Stimulated activated naive B cell treated with anti-CD40 and anti-IgM and Interleukin-4, amounts not matched to agents 10 μg/mL and 1 μg/mL and 100 μg/mL, for 72 hours (primary cell): ENCODE measurements at places on chromosomes 2 and 18.

GRCh38 chr18:26479681-26480079 lies 68.7 kb downstream of the KCTD1 start:
- DNase-seq, result no peak

- DNase-seq, result no peak
These were observed 62.5 kb downstream of the DHRS9 start for GRCh38 chr2:169131587-169132512.

- no peak for DNase-seq
These were observed 864 bp upstream of the MYL12A start for GRCh38 chr18:3246635-3247239.

- no peak for DNase-seq
These were observed 179.7 kb downstream of the AGPS start for GRCh38 chr2:177572236-177572671.

DNA sequence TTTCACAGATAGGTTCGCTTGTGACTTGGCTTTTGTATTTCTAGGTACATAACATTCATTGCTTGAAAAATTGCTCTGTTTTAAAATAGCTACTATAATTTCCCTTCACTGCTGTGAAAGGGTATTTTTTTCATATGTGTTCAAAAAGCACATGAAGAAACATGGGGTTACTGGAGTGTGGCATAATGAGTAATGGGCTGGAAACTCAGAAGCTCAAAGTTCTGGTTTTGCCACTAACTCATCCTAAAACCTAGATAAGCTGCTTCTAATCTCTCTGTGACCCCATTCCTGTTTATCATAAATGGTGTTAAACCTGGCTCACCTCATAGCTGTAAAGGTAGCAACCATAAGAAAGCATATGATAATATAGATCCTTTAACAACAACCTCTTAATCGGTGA lies 319.3 kb downstream of the PTPRM start:
- no peak for DNase-seq

DNA sequence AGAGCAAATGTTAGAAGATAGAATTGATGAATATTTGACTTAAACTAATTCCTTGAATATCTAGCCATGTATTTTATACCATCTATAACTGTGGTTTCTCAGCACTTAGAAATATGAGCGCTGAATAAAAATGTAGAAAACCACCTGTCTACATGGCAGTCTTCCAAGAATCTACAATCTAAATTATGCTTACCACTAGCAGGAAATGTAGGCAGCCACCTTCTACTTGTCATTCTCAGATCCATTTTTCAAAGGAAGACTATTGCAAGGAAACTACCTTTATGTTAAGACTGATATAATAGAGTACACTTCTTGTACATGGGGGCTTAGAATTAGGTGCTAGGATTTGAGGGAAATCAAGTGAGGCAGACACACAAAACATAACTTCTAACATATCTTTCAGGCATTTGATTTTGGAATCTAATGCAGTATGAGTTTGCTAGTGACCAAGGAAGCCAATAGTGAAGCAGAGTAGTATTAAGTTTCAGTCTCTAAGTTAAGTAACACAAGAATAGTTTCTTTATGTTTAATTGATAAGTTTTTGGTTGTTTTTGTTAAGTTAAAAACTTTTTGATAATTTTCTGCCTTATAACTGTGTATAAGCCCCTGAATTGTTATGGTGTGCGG lies 175.9 kb upstream of the ITGA4 start:
- no peak for DNase-seq

- DNase-seq, result no peak
These were observed 93.5 kb upstream of the ITGB6 start for GRCh38 chr2:160293391-160294091.

DNA sequence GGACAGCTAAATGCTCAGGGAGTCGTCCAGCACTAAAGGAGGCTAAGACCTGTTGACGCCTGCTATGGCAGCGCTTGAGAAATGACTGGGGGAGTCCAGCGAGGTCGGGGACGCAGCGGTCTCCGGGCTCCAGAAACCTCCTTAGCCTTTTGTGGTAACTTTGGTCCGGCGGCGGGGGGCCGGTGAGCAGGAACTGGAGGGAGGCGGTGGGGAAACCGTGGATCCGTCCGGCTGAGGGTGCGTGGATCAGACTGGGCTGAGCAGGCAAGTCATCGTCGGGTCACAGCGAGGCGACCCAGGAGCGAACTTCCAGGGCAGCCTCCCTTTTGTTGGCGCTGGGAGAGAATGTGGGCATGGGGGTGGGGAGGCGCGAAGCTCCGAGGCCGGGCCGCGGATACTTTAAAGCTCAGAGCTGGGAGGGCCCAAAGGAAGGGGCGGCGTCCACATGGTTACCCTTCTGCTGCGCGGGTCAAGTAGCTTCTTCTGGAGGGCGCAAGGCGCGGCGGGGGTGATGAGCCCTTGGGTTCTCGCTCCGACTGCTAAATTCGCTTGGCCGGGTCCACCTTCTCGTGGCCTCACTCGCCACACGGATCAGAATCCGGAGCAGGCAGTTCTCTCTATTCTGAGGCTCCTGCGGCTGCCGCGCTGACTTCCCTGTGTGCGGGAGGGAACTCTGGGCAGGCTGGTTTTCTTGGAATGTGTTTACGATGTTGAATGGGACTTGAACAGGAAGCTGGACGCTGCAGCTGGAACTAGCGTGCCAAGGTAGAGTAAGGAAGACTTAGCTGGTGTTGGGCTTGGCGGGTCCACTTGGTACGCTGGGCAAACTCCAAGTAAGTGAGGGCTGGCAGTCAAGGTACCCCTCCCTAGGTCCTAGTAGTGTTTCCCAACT lies 920 bp downstream of the GULP1 start:
- DNase-seq, result no peak

- DNase-seq, result no peak
These were observed 176.1 kb upstream of the SPRED2 start for GRCh38 chr2:65608466-65608865.

GRCh38 chr2:72133721-72134407 lies 13.8 kb downstream of the CYP26B1 start:
- DNase-seq, result no peak

- no peak for DNase-seq
These were observed 41.8 kb upstream of the CSRNP3 start for GRCh38 chr2:165427686-165428085.

DNA sequence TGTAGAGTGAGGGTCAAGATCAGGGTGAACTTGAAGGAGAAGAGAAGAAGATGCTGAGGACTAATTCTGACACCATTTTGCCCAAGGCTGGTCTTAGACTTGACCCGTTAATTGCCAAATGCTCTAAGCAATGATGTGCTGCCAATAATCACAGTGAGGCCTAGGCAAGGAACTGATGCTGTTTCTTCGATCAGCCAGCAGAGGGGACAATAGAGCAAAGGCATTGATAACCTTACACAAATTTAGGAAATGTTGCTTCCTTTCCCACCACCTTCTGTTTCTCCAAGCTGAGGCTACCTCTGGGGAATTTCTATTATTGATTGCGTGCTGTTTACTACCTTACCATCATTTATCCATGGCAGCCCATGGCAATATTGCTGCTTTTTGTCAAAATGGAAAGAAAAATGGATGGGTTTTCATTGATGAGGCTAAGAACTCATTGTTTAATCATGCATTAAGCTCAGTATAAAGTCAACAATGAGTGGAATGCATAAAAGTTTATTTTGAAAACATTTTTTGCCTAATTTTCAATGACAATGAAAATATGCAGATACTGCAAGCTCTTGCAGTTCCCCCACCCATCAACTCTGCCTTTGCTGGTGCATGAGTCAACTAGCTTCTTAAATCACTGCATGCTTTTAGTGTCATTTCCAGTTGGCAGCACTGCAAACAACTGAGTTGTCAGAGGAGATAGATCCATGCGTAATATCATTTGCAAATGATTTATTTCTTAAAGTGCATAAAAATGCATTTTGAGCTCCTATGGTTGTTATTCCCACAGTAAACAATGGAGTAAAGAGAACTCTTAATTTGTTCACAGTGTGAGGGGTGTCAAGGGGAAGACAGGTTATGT lies 116.4 kb upstream of the NYAP2 start:
- DNase-seq, result no peak

GRCh38 chr2:195038153-195038552 lies 618.9 kb upstream of the SLC39A10 start:
- no peak for DNase-seq

- no peak for DNase-seq
These were observed 23.3 kb upstream of the EPAS1 start for GRCh38 chr2:46273919-46274318.

DNA sequence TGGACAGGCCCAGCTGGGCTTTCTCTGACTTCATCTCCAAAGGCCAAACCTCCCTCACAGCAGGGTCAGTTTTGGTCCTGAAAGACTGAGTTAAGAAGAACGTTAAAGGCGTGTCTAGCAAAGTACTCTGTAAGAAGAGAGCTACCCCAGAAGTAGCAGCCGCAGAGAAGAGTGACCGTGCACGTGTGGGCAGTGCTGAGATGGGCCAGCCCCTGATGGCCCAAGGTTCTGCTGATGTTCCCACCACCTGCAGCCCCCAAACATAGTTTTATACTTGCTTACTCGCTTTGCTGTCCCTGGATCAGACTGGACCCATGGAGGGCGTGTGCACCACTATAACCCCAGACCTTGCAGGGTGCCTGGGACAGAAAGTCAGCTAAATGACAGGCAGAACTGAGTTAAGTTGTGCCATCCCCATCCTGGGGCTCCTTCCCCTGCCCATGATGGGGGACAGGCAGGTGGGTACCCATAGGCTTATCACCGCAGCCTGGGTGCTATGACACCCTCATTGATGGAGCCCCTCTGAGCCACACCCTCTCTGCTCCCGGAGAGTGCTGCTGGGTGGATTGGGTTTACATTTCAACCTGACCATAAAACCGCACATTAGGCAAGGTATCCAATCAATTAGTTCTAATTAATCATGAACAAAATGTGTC lies 367.3 kb upstream of the HS6ST1 start:
- no peak for DNase-seq

DNA sequence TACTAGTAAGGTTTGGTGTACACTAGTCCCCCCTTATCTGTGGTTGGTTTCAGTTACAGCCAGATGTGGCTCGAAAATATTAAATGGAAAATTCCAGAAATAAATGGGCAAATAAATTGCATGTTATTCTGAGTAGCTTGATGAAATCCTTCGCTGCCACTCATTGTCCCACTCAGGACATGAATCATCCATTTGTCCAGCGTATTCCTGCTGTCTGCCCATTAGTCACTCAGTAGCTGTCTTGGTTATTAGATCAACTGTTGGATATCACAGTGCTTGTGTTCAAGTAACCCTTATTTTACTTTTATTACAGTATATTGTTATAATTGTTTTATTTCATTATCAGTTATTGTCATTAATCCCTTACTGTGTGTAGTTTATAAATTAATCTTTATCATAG lies 21.7 kb downstream of the ZDBF2 start:
- no peak for DNase-seq

DNA sequence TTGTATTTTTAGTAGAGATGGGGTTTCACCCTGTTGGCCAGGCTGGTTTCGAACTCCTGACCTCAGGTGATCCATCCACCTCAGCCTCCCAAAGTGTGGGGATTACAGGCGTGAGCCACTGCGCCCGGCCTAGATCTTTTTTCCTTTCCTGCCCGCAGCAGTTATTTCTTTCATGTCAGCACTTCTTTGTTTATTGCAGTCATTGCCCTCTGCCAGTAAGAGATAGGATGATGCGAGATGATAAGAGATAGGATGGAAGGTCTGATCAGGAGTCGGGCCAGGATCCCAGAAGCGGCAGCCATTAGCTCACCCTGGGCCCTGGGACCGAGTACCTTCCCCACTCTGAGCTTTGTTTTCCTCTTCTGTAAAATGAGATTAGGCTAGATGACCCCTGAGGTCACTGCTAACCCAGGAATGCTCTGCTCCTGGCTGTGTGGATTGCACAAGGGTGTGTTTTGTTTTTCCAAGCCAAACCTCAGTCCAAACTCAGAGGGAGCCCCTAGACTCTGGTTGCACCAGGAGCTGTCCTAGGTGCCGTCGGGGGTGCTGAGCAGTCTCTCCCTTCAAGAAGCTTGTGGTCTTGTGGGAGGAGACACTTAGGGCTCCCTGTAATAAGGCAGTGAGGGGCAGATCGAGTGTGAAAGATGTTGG lies 63.3 kb downstream of the LPIN1 start:
- no peak for DNase-seq

DNA sequence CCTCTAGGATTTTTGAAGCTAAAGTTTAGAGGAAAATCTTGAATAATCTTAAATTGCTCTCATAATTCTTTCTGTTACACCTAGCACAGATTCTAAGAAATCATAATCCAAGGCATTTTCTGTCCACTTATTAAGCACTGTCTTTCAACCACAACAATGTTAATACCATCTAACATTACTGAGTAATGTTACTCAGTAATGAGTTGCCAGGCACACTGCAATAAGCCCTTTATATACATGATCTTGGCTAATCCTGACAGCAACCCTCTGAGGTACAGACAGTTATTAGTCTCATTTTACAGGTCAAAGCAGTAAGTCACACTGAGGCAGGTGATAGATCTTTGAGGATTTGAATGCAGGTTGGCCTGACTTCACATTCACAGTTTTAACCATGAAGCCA lies 291.9 kb downstream of the ALK start:
- no peak for DNase-seq

DNA sequence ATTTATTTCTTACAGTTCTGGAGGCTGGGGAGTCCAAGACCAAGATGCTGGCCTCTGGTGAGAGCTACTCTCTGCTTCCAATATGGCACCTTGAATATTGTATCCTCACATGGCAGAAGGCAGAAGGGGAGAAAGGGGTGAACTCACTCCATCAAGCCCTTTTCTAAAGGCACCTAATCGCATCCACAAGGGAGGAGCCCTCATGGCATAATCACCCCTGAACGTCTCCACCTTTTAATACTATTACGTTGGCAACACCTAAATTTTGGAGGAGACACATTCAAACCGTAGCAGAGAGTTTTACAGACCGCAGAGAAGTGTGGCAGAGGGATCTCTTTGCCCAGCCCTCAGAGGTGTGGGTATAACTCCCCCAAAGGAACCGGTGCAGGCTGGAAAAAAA lies 142.6 kb upstream of the BCL2L11 start:
- DNase-seq, result no peak

DNA sequence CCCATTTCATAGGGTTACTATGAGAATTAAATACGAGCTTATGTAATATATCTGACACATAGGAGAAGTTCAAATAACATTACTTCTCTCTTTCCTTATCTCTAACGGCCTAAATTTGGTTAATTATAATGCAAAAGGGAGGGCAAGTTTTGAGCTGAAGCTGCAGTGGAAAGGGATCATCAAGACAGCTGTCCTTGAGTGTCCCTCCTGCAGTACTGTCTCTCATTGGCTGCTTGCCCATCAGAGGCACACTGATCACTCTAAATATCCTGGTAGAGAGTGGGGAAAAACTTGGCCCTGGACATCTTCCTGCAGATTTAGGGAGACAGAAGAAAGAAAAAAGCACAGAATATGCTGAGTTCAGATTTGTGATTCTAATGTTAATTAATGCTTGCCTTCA lies 186.0 kb downstream of the CAMKMT start:
- DNase-seq, result no peak

- DNase-seq, result no peak
These were observed 79.3 kb downstream of the TGFA start for GRCh38 chr2:70474256-70474848.
